Pons (tissue), 1 donor: ENCODE measurements at places on chromosomes 1 and 21.

DNA sequence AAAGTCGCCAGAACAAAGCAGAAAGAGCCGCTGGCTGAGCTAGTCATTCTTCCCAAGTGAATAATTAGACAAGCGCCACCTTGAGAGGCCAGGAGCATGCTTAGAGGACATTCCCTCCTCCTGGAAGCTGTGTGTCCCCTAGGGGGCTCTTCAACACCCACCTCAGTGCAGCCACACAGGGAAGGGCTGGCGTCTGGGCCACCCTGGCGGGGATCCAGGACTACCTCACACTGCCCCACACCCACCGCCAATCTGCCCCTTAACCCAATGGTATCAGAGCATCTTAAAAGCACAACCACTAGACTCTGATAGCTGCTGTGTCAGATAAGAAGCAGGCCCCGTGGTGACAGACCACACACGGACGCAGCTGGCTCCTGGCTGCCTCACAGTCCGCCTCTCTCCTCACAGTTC lies 24.9 kb downstream of the SETD4 start:
- no peak for DNase-seq

DNA sequence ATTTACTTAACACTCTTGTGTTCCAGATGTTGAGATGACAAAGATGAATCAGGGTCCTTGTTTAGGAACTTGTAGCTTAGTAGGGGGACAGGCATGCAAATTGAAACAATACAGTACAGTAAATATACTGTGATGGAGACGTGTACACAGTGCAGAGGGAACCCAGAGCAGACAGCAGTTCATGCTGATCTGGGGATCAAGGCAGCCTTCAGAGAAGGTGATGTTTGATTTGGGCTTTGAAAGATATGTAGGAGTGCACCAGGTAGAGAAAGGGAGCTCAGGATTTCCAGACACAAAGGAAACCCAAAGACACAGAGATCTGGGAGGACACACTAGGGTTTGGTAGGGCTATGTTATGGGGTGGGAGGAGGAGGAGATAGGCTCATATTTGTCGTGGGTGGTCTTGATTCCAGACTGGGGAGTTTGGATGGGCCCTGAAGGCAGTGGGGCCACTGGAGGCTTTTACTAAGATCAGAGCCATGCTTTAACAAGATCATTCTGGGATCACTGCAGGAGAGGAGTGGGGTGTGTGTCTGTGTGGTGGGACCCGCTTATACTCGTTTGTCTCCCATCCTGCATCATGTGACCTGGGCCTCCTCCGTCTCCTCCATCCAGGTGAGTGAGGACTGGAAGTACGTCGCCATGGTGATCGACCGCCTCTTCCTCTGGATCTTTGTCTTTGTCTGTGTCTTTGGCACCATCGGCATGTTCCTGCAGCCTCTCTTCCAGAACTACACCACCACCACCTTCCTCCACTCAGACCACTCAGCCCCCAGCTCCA lies 7.8 kb downstream of the CHRNB2 start:
- DNase-seq = no peak

DNA sequence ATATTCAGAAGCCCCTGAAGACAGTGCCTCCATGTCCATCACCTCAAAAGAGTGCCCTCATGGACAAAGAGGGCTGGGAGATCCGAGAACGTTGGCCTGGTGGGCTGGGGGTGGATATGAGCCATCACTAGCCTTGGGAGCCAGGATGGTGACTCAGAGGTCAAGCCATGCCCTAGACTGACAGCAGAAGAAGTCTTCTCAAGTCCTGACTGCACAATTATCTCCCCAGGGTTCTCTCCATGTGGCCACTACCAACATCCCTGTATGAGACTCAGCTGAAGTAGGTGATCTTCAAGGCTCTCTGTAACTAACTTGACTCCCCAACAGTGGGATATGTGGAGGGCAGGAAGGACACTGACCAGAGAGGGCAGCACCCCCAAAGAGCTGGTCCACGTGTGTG lies 7.1 kb upstream of the USF1 start:
- DNase-seq = no peak

DNA sequence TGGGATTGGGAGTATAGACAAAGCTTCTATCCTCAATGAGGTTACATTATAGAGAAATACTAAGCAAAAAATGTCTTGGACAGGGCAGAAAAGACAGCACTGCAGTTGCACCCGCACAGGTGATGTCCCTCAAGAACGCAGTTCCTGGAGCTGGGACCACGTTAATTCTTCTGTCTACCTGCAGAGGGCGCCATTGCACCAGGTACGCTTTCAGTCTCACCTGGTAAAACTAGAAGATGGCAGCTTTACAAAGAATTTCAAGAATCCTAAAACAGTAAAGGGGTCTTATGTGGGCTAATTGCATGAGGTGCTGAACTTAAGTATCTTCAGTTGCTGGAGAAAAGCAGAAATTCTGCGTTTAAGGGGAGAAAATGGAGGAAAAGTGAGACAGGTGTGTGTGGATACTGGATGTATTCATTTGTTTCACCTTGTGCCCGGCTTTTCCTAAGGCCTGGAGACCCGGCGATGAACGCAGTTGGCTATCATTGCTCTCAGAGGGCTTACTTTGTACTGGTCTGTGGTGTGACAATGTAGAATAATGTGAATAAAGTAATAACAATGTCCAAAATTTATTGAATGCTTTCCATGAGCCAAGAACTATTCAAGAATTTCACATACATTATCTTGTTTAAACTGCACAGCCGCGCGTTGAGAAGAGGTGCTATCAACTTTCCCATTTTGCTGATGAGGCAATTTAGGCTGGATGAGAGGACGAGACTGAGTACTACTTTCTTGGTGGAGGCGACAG lies 276.3 kb upstream of the GREM2 start:
- DNase-seq = peak; percentile 19

DNA sequence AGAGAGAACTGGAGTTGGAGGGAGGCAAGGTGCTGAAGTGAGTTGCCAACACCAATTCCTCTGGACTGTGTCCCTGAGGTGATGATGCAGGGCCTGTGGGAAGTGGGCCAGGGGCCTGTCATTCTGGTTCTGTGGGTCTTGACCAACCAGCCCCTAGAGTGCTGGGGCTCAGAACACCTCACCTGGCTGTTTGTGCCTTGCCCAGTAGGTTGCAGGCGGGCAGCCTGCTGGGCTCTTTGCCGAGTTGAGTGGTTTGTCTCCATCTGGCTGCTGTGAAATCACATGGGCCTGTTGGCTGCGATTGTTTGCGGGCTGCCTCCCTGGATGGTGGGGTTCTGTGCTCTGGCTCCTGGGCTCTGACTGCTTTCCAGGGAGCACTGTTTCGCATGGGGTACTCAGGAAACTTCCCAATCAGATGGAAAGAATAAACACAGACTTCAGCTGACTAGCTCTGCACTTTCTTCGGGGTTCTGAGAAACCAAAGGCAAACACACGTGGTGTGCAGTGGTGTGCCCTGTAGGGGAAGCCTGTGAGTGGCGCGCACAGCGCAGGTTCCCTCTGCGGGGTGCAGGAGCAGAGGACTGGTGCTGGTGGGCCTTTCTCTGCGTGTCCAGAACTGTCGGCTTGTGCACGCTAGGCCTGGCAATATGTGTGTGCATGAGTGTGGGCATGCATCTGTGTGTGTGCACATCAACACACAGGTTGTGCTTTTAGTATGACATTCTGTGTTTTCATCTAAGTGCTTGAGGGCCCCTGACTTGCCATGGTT lies 95.1 kb downstream of the RHOU start:
- DNase-seq = peak; percentile 87

DNA sequence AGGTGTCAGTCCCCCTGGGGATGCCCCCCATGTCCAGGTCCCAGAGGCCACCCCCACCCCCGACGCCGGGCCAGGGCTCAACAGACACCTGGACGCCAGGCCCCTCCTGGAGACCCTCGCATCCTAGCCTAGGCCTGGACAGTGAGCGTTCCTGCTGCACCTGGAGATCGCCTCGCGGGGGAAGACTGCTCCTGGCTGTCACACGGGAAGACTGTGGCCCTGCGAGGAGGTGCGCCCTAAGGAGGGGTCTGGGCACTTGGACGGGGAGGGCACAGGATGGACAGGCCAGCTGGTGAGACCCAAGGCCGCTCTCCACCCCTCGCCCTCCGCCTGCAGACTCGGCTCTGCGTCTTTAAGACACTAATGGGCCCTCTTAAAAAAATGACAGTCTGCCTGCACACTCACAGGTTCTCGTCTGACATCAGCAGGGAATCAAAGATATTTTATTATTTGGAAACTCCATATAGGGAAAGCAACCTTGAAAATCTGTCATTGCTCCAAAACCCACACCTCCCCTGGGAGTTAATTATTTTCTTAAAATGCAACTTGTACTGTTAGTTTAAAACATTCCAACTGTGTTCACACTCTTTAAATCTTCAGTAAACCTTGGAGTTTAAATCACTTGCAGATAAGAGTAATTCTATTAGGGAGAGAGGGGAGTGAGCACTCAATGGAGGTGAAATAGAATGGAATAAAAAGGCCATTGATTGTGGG lies 45.6 kb upstream of the ACTRT2 start:
- DNase-seq = no peak

- no peak for DNase-seq
These were observed 352.5 kb downstream of the HHAT start for GRCh38 chr1:210681158-210681557.

GRCh38 chr1:30179942-30180543 lies 543.3 kb downstream of the MATN1 start:
- no peak for DNase-seq

GRCh38 chr1:61337441-61337951 lies 255.1 kb downstream of the NFIA start:
- DNase-seq = no peak

- DNase-seq = no peak
These were observed 8.0 kb downstream of the TMPRSS3 start for GRCh38 chr21:42387843-42388340.

DNA sequence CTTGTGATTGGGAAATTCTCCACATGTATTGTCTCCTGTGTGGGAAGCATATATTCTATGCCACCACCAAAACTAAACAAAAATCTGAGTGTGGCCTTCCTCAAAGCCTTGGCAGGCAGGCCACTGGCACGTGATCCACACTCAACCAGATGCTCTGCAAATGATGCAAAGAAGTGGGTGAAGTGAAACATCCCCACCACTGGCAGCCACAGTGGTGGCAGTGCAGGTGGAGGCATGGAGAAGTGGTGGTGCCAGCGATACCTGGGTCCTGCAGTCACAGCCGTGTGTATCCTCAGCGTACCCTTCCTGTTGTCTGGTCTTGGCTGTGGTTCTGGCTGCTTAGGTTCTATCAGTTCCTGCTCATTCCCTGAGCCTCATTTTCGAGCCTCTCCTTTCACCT lies 65.2 kb downstream of the PLPPR5 start:
- DNase-seq = no peak

- DNase-seq = peak; percentile 9
These were observed 97.0 kb upstream of the GRIK3 start for GRCh38 chr1:37131281-37131680.

DNA sequence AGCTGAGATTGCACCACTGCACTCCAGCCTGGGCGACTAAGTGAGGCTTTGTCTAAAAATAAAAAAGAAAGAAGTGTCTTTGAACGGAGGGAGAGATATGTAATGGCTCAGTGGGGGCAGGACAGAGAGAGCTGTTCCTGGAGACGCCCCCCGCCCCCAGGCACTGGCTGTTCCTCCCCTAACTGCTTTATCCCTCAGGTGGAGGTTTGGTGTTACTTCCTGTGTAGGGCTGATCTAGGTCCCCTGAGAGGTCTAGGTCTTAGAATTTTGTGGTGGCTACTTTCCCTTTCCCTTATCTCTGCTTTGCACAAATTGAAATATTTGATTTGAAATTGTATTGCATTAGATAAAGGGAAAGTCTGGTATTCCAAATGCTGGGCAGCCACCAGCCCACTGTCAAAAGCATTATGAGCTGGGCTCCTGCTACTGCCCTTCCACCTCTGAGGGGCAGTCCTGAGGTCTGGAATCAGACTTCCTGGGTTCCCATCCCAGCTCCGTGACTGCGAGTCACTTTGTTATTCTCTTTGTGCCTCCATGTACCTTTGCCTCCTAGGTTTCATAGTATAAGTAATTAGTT lies 134.8 kb upstream of the KIF26B start:
- DNase-seq = no peak

GRCh38 chr1:192342842-192343241 lies 26.1 kb downstream of the RGS21 start:
- no peak for DNase-seq

- DNase-seq = peak; percentile 86
These were observed 773 bp upstream of the DDX59 start for GRCh38 chr1:200670242-200671118.

DNA sequence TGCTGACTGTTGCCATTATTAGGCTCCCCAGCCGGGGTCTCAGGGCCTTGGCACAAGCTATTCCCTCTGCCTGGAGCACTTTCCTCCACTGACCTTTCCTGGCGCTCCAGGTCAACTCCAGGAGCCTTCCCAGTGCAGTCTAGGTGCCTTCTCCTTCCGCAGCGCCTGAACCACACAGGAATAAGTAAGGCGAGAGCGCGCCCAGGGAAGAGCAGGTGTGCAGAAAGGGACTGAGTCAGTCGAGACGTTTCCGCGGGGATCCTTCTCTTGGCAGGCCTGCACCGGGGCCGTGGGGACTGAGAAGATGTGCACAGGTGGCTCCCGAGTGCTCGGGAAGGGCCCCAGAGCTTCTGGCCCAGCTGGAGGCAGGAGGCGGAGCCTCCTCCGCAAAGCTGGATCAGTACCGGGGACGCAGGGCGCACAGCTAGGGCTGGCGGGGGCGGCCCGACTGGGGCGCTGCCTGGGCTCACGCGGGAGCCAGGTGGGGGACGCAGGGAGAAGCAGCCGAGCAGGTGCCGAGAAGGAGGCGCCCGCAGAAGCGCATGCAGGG lies 765 bp upstream of the BMP8A start:
- DNase-seq = no peak

- DNase-seq = no peak
These were observed 4.4 kb upstream of the FMO2 start for GRCh38 chr1:171180670-171181069.

- DNase-seq = no peak
These were observed 145.1 kb upstream of the SMYD2 start for GRCh38 chr1:214135886-214136285.

DNA sequence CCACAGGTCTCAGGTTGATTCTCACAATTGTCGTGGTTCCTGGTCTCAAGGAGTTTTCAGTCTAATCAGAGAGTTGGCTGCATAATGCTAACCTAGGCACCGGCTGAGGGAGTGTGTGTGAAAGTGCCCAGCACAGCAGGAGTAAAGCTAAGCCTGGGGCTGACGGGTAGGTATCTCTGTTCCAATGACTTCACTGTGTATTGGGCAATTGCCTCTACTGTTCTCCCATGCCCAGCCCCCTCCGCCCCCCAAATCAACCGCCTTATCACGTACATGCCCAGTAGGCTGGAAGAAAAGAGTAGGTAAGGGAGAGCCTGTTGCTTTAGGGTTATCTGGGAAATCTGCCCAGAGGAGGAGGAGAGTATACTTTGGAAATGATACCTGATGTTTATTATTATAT lies 54.7 kb downstream of the MRPS6 start:
- no peak for DNase-seq
